ENCODE measurements at places on chromosomes 3 and 15.
A peak's percentile ranks its signal among the peaks of the same experiment; 100 is the strongest.

DNA sequence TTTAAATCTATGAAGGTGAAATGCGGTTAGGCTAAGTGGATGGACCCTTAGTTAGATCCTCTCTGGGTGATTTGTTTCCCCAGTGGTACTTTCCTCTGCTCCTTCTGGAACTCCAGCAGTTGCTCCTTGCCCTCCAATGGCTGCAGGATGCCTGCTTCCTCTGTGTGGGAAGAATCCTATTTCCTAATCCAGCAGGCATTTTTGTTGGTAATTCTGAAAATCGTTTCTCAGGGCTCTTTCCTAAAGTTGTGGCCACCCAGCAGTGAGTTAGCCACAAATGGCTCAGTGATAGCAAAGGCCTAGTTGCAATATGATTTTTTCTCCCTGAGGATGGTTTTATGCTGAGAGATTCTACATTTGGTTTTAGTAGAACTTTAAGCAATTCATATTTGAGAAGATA lies 332.3 kb upstream of the C2CD4B start:
- no peak for DNase-seq

DNA sequence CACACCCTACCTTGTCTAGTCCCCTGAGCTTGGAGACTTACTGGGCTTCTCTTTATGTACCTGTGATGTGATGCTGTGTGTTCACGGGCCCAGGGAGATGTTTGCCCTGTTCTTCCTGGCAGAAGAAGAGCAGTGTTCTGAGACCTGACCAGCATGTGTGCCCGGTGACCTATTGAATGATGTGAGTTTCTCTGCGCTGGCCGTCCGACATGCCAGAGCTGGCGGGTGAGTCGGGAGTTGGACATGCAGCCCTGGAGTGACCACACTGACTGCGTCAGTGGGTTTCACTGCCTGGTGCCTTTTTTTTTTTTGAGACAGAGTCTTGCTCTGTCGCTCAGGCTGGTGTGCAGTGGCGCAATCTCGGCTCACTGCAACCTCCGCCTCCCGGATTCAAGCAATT lies 42.3 kb downstream of the CGNL1 start:
- DNase-seq, result no peak

- no peak for DNase-seq
These were observed 18.5 kb upstream of the DPPA4 start for GRCh38 chr3:109355625-109356441.

- DNase-seq, result no peak
These were observed 502 bp upstream of the TIMP4 start for GRCh38 chr3:12159227-12159601.

DNA sequence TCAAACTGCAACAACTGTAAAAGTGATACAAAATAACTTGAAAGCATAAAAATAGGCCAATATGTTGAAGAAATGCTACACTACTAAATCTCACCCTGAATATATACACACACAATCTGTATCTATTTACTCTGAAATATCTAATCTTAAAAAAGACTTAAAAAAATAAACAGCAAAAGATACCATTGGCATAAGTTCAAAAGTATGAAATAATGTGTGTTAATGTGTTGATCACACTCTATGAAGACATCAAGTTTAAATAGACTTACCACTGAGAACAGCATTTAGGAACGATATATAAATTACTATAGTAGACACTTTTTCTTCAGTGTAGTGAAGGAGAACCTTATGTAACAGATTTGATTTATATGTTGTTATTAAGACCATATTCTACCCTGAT lies 14.1 kb upstream of the SATB1 start:
- DNase-seq, result no peak

DNA sequence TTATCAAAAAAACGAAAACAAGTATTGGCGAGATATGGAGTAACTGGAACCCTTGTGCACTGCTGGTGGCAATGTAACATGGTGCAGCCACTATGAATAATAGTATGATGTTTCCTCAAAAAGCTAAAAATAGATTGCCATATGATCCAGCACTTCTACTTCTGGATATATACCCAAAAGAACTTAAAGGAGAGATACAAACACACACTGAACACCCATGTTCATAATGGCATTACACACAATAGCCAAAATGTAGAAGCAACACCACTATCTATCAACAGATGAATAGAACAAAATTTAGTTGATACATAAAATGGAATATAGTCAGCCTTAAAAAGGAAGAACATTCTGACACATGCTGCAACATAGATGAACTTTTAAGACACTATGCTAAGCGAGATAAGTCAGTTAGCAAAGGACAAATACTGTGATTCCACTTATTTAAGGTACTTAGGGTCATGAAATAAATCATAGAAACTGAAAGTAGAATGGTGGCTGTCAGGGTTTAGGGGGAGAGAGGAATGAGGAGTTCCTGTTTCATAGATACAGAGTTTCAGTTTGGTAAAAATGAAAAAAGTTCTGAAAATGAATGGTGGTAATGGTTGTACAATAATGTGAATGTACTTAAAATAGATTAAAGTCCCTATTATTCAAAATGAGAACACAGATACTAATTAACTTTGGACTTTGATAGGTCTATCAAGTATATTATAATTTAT lies 59.4 kb upstream of the IMPG2 start:
- DNase-seq, result no peak

- DNase-seq, result no peak
These were observed 339.0 kb upstream of the PROK2 start for GRCh38 chr3:72123908-72124441.

- no peak for DNase-seq
These were observed 61.4 kb downstream of the BFSP2 start for GRCh38 chr3:133461291-133461690.

GRCh38 chr3:197256836-197257444 lies 41.5 kb downstream of the DLG1 start:
- DNase-seq, result peak; percentile 39

DNA sequence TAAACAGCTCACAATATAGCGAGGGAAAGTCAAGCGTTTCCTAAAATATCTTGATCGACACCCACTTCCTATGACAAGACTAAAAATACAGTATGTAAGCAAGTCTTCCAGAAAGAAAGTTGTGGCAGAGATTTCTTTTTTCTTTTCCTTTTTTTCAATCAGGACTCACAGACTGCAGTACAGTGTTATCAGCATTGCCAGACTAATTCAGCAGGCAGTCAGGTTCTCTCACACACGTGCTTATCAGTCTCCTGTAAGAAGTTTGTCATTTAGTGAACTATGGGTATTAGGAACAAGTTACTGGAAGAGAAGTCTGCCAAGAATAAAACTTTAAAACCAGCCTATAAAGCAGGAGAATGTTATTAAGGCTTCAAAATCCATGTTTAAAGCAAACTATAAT lies 32.8 kb upstream of the ZNF385D start:
- no peak for DNase-seq

GRCh38 chr3:138861798-138862197 lies 27.1 kb upstream of the PIK3CB start:
- DNase-seq, result no peak

- no peak for DNase-seq
These were observed 131.3 kb upstream of the LRTM1 start for GRCh38 chr3:55059027-55059629.

- DNase-seq, result no peak
These were observed 305.6 kb upstream of the STT3B start for GRCh38 chr3:31227131-31227562.

- no peak for DNase-seq
These were observed 39.3 kb upstream of the UTS2B start for GRCh38 chr3:191369616-191370010.

DNA sequence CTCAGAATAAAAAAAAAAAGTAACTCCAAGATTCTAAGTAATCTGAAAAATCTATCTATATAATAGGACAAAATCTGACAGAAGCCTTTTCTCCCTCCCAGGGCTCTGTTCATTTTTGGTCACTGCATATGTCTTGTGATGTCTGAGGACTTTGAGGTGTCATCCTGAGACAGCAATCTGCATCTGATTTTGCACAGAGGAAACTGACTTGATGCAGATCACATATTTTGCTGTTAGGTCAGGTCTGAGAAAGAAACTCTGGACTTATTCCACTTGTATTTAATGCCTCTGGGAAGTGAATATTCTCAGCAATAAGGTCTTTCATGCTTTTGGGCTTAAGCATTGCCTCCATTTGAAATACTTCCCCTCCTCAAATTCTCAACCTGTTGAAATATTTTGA lies 295.2 kb upstream of the THBS1 start:
- DNase-seq, result no peak

DNA sequence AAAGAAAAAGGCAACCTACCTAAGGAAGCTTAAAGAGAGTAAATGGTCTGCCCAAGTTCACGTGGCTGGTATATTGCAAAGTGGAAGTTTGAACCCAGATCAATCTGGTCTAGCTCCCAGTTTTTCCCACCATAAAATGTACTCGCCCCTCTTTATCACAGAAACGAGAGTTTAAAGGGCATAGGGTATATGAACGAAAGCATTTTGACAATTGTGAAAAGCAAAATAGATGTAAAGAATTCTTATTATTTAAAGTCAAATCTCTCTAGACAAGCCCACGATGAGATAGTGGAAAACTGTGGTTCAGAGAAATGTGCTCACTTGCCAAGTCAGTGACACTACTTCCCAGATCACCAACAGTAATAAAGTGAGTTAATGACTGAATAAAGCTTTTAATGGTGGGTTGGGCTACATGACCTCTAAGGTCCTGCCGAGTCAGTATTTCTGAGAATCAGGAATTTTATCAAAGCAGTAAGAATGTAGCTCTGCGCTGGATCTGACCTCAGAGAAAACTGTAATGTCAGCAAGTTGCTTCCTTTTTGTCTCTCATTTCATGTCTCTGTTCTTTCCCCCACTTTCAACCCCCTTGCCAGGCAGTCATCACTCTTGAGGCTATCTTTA lies 23.3 kb upstream of the NEO1 start:
- DNase-seq, result no peak

- DNase-seq, result no peak
These were observed 1.9 kb downstream of the XIRP1 start for GRCh38 chr3:39190281-39191025.

DNA sequence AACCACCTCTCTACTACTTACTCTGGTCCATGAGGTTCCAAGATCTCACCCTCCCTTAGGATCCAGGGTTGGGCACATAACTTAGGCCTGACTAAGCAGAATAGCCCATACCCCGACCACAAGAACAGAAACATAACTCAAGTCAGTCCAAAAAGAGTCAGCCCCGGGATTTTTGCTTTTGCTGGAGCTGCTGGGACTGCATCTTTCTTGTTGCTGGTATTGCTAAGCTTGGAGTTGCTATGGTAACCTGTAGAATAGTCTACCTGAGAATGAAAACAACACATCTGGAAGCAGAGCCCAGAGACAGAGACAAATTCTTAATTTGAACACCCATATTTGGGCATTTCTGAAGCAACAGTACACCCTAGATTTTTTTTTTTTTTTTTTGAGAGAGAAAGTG lies 6.5 kb downstream of the RUBCN start:
- no peak for DNase-seq

DNA sequence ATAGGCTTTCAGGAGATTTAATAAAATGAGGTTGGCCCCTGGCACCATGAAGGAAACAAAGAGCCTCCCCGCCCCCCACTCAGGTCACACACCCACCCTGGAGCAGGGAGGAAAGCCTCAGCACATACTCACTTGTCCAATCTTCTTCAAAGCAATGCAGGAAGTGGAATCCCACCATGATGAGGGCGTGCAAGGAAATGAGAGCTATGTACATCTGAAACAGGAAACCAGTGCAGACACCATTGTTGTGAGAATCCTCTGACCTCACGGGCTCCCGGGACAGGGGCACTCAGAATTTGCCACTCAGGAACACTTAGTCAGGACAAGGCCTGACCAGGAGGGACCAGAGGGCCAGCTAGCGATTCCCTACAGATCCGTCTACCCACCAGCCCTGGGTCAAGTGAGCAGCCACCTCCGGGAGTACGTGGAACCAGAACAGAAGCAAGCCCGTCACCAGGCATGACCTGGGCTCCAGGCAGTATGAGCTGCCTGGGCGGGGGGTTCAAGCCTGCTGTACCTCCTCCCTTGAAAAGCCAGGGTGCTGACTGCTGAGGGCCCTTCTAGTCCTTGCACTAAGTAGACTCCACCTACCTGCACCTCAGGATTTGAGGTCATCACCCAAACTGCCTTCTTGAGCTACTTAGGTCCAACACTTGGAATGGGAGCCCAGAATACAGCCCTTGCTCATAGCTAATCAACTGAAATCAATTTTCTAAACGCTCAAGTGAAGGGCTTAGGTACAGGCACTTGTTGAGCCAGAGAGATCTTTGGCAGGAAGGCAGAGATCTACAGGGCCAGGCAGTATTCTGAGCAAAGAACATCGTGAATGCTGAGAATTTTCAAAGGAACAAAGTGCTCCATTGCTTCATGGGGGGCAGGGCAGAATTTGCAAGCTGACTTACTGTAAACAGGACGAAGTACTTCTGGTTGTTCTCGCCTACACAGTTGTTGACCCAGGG lies 42.7 kb downstream of the ZDHHC3 start:
- no peak for DNase-seq

GRCh38 chr3:52037291-52037690 lies 19.1 kb downstream of the DUSP7 start:
- DNase-seq, result no peak

GRCh38 chr3:126293370-126294082 lies 63.7 kb downstream of the KLF15 start:
- DNase-seq, result no peak

- no peak for DNase-seq
These were observed 10.7 kb downstream of the CHST14 start for GRCh38 chr15:40481341-40482074.

- DNase-seq, result no peak
These were observed at the start of gene COL6A6 for GRCh38 chr3:130516645-130517512. TSS of gene COL6A6 (plus strand) at chr3:130517177. CDS start at chr3:130560365, 43,188 bp downstream.

- peak; percentile 76 for DNase-seq
These were observed 513.7 kb downstream of the FOXP1 start for GRCh38 chr3:71069797-71070196.

- DNase-seq, result no peak
These were observed 13.5 kb downstream of the TIGIT start for GRCh38 chr3:114307222-114307830.

DNA sequence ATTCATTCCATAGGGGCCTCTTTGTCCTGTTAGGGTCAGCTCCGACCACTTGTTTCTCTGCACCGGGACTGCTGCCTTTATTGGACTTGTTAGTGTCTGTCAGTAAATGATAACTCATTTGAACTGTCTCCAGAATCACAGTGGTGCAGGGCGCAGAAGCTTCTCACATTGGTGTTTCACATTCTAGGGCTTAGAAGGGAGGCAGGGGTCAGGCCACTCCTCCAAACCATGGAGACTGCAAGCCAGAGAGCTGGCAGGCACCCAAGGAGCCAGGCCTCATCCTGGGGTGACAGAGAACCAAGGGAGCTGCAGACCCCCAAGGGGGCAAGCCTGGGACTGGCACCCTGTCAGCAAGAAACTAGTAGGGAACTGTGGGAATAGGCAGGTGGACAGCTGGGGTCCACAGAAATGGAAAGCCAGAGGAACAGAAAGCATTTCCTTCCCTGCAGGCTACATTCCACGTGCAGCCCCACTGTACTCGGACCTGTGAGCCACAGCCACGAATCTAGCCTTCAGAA lies 49.1 kb downstream of the CCNL1 start:
- DNase-seq, result no peak
